ENCODE measurements at places on chromosomes 11 and 22.

DNA sequence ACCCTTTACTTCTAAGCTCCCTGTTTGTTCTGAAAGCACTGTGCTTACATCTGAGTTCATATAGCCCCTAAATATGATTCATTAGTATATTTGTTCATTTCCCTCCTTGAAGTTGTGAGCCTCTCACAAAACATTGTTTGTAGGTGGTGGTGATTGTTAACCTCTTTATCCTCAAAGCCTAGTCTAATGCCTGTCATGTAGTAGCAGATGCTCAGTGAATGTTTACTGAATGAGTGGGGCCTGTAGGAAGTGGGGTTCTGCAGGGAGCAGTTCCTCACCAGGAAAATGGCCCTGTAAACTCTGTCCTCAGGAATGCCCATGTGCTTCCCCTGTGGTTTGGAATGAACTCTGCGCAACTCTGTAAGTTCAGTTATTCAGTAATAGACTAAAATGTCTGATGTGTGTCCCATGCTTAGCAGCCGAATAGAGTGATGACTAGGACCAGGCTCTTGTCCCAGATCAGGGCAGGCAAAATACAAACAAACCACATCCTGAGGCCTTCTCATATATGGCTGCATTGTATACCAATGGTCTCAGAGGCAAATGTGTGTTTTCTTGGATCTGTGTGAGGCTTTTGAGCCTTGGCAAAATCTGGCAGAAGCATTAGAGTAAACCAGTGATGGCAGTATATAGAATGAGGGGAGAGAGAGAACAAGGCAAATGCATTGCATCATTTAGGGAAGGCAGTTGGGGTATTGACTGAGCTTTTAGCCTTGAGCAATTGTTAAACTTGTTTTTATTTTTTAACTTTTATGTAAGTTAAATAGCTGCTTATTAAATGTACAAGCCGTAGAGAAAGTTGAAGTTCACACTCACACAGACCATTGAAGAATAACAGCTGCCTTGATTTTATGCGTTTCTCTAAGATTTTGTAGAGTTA, 91.4 kb upstream of the BIRC3 start:
- DNase-seq, result no peak

DNA sequence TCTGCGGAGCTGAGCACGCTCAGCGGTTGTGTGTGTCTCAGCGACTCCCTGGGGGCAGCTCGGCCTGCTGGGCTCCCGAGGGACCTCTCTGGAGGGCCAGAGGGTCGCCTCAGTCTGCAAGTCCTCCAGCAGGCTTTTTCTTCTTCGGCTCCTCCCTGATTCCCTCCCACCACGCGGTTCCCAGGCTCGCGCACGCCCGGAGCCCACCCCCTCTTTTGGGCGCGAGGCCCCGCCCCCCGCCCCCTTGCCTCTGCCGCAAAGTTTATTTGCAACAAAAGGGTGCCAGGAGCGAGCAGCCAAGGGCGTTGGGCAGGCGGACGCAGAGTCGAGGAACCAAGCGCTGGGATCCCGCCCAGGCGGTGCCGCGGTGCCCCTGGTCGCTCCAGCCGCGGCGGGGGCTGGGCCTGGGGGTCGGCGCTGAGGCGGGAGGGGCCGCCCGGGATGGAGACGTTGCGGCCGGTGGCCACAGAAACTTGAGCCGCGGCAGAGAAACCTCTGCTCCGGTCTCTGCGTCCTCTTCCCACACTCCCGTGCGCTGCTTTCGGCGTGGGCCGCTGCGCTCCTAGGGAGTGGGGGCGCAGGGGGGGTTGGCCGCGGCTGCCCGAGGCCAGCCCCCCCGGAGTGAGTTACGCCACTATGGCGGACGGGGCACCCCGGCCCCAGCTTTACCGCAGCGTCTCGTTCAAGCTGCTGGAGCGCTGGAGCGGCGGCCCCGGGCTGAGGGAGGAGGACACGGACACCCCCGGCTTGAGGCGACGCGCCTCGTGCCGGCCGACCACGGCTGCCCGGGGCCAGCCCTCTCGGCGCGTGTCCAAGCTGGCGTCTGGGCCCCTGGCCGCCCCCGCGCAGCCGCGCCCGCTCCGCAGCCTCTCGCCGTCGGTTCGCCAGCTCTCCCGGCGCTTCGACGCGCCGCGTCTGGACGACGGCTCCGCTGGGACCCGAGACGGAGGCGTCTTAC, at the start of gene ARHGEF17:
Gene ARHGEF17, plus strand, starts transcription at position 274 of the 958 bp plus-strand sequence. Its CDS starts 363 bp downstream, at position 637.
- peak; percentile 80 for DNase-seq

- no peak for DNase-seq
Measured at GRCh38 chr11:78304201-78304600, 113.4 kb downstream of the GAB2 start.

GRCh38 chr11:102716527-102716926, 8.2 kb downstream of the MMP8 start:
- DNase-seq, result no peak

DNA sequence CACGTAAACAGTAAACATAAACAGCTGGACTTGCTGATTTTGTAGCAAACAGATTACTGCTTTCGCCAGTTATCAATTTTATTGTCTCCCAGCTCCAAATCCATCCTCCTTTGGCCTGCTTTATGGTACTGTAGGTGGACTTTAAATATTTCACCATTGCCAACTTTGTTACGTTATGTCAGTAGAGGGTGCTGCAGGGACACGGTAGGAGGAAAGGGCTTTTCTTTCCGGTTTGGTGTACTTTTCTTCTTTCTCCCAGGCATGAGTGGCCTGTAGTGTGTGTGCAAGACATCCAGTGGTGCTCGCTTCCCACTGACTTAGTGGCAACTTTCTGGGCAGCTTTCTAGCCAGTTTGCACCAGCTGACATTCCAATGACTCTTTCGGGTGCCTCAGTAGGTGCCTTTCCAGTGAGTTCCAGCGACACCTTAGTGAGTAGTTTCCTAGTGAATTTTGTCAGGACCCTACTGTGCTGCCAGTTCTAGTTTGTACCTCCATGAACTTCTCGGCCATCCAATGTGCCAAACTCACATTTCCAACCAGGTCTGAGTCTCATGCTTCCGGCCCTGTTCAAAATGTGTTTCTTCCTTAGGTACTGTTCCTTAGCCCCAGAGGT, 267.6 kb upstream of the TENM4 start:
- DNase-seq, result peak; percentile 11

GRCh38 chr11:111426617-111427016, 47.5 kb upstream of the POU2AF1 start:
- DNase-seq, result no peak

DNA sequence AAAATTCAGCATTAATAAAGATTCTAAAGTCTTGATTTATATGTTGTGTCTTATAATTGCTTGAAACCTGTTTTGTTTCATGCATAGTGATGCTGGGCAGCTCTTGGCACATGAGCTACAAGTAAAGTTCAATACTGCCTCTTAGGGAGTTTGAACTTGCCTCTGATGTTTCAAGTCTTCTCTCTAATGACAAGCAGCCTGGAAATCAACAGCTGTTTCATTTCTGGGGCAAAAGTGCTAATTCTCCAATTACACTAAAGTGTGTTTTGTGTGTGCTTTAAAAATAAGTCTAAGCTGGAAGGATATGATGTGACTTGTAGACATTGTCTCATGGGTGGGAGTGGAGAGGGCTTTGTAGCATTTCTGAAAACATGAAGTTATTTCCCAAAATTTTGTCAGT, 23.7 kb upstream of the SESN3 start:
- no peak for DNase-seq

- DNase-seq, result no peak
Measured at GRCh38 chr22:44055805-44056204, 31.7 kb downstream of the PARVB start.

GRCh38 chr22:35630387-35630793, 13.3 kb upstream of the MB start:
- DNase-seq, result no peak

DNA sequence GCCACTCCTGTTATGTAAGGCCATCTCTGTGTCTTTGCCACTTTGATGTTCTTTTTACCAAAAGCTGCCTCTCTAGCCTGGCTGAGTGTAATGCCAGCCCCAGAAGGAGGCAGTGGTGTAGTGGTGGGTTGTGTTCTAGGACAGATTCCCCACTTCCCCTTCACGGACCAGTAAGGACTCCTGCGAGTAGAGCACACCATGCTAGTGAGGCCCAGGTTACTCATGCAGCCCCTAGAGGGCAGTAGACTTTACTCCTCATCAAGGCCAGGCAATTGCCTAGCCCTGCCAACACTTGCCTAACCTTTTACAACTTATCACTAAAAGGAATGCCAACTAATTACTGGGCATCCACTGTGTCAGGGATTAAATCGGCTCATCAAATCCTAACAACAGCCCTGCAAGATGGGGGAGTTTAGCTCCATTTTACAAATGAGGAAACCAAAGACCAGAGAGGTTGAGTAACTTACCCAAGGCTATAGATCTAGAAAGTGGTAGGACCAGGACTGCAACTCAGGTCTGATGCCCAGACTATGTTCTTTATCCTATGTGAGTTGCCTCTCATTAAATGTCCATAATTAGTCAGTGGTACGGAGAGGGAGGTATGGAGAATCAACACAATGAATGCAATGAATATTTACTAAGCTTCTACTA, 75.3 kb downstream of the APIP start:
- DNase-seq, result peak; percentile 40

DNA sequence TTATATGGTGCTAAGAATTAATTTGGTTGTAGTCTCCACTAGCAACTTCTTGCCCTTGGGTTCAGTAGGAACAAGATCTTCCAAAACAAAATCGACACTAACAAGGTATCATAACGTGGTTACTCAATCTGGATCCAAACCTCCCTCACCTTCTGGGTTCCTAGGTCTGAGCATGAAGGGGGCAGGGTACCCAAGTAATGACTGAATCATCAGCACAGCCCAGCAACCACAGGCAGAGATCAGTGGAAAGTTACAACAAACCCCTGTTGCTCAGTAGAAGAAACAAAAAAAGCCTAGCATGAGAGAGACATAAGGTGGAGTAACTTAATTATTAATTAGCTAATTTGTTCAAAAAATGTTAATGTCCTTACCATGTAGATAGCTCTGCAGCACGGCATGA, 221.4 kb downstream of the BLID start:
- DNase-seq, result no peak

DNA sequence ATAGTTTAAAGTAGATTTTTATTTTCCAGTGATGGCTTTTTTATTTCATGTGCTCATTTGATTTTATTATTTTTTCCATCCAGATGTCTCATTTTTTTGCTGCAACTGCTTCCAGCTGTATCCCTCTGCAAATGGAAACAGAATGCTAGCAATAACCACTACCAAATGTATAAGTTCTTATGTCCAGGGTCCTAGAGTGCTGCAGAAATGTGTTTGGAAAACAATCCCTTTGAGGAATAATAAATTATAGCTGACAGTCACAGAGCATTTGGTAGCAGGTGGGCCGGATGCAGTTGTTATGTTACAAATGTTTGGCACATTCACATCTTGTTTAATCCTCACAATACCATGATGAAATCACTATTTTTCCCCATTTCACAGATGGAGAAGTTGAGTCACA, 300.7 kb upstream of the PDGFD start:
- no peak for DNase-seq

- DNase-seq, result no peak
Measured at GRCh38 chr22:16958475-16958874, 49.5 kb downstream of the GAB4 start.

DNA sequence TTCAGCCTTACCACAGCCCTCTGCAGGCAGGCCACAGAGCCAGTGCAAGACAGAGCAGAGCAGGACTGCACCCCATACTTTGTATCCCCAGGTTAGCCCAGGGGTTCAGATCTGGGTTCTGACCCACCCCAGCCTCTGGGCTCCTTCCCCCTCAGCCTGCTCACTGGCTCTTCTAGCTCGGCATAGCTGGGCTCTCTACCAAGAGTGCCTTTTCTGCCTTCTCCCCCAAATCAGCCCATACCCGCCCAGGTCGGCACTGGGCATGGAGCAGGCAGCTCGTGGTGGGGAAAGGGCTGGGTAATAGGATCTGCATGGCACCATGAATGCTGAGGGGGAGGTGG, 8.3 kb downstream of the RELT start:
- no peak for DNase-seq

DNA sequence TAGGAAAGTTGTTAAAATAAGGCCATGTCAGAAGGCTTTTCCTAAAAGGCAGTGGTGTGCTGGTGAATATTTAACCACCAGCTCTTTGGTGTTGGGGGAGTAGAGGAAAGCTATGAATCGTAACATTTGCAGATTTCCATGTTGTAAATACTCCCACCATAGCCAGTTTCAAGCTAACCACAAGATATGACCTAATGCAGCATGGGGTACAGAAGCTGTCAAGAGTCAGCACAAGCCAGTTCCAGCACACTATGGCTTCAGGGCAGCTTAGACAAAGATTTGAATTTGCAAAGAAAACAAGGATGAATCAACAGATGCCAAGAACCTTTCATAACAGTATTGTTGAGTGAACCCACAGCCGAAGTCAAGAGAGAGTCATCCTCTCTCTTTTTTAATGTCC, 40.0 kb downstream of the COMMD9 start:
- DNase-seq, result no peak

DNA sequence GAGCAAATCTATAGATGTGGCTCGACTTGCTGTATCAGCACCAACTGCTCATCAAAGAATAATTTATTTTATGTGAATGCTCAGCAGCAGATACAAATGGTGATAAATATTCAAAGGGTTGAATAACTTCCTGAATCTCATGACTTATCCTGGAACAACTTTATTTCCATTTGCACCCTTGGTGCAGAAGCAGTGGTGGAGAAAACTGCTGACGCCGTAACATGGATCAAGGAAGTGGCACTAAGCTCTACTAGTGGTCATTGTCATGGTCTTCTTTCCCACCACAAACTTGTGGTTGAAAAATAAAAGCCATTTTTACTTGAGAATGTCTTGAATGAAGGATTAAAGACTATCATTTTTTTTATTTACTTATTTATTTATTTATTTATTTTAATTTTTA, 14.6 kb downstream of the MARK2 start:
- DNase-seq, result no peak

GRCh38 chr11:117369534-117369933, 41.9 kb downstream of the CEP164 start:
- no peak for DNase-seq

DNA sequence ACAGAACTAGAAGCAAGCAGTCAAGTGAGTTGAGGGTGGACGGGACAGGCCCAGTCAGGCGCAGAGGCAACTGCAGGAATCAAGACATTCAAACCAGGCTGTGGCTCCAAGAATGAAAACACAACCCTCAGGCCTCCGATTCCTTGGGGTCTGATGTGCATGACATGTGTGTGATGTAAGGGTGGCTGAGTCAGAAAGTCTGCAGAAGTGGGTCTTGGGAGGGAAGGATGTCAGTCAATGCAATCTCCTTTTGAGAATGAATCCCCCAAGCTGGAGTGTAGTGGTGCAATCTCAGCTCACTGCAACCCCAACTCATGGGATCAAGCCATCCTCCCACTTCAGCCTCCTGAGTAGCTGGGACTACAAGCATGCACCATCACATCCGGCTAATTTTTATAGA, 15.9 kb upstream of the PDE2A start:
- no peak for DNase-seq
